Kidney (tissue), 22 donors: ENCODE measurements at places on chromosomes 2 and 18. TPM values are rescaled to one million over a fixed set of nuclear protein-coding genes. Genes with fewer than 3 reads are reported as not detected.

Gene FBXO48
- total RNA-seq: 1.3 TPM

Gene ABHD1
- 0.69 TPM for total RNA-seq

Gene SPR
- 29.9 TPM for total RNA-seq

Gene IL36RN
- not detected for total RNA-seq

Gene PLEKHB2
- total RNA-seq: 85.4 TPM

Gene KCNF1
- total RNA-seq: 0.63 TPM

Gene QPCT
- 16.6 TPM for total RNA-seq

DNA sequence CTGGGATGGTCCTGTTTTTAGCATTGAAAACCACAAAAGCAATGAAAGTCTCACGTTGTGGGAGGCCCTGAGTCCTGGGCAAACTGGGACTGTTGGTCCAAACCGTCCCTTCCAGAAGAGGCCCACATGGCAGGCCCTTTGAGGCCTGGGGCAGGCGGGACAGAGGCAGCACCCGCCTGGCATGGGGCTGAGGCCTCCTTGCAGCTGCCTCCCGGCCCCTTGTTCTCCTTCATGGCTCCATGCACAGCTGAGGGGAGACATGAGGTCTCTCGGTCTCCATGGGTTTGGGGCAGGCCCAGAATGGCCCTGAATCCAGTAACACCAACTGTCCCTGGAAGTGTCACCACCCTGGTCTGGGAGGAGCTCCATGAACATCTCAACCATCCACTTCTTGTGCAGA lies 61.9 kb downstream of the RRM2 start:
- no peaks in the 10 kb centered on the region for H3K4me1 ChIP-seq
- H3K4me3 ChIP-seq: no peak overlapping the region
- no peak for DNase-seq
- H3K27me3 ChIP-seq: no peaks in the 10 kb centered on the region
- no peak overlapping the region for H3K27ac ChIP-seq

GRCh38 chr2:50026236-50026635 lies 871.9 kb upstream of the FSHR start:
- no peak overlapping the region for H3K4me3 ChIP-seq
- no peaks in the 10 kb centered on the region for H3K4me1 ChIP-seq
- H3K27me3 ChIP-seq: no peaks in the 10 kb centered on the region
- no peak for DNase-seq
- no peak overlapping the region for H3K27ac ChIP-seq

DNA sequence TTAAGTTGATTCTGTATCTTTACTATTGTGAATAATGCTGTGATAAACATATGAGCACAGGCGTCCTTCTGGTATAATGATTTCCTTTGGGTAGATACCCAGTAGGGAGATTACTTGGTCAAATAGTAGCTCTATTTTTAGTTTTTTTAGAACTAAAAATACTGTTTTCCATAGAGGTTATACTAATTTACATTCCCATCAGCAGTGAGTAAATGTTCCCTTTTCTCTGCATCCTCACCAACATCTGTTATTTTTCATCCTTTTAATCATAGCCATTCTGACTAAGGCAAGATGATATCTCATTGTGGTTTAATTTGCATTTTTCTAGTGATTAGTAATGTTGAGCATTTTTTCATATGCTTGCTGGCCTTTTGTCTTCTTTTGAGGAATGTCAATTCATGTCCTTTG lies 35.1 kb downstream of the PMS1 start:
- DNase-seq: no peak
- H3K27me3 ChIP-seq: no peaks in the 10 kb centered on the region
- H3K4me1 ChIP-seq: no peaks in the 10 kb centered on the region

GRCh38 chr18:78984941-78985784 lies 5.5 kb downstream of the SALL3 start:
- no peaks in the 10 kb centered on the region for H3K36me3 ChIP-seq
- DNase-seq: peak; percentile 40
- no peak overlapping the region for H3K27ac ChIP-seq
- H3K4me3 ChIP-seq: peak overlapping the region; percentile 10
- no peaks in the 10 kb centered on the region for H3K4me1 ChIP-seq

DNA sequence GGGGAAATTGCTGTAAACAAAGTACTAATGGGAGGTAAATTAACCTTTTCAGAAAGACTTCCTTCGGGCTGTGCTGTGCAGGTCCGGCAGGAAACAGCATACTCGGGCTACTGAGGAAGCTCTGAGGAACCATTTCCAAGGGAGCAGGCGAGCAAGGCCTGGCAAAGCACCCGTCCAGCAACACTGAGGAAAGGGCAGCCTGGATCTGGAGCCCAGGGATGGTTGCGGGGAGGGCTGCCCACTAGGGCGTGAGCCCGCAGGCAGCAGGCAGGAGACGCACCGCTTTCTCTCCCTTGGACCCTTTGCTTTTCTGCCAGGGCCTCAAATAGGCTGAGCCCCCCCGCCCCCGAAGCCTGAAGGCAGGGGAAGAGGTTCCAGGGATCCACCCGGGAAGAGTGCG lies 89.5 kb downstream of the SOX11 start:
- no peaks in the 10 kb centered on the region for H3K4me1 ChIP-seq
- DNase-seq: no peak
- no peak overlapping the region for H3K4me3 ChIP-seq
- H3K36me3 ChIP-seq: no peaks in the 10 kb centered on the region

- H3K27ac ChIP-seq: peak overlapping the region; percentile 100
- H3K36me3 ChIP-seq: peaks cover 8% of the 10 kb centered on the region
- H3K27me3 ChIP-seq: no peaks in the 10 kb centered on the region
Observed at GRCh38 chr18:48952287-48953103, 1.7 kb upstream of the SMAD7 start.

GRCh38 chr2:56015711-56016115 lies 92.1 kb upstream of the EFEMP1 start:
- H3K27ac ChIP-seq: no peak overlapping the region
- no peaks in the 10 kb centered on the region for H3K4me1 ChIP-seq
- no peaks in the 10 kb centered on the region for H3K36me3 ChIP-seq
- H3K27me3 ChIP-seq: no peaks in the 10 kb centered on the region
- DNase-seq: no peak

DNA sequence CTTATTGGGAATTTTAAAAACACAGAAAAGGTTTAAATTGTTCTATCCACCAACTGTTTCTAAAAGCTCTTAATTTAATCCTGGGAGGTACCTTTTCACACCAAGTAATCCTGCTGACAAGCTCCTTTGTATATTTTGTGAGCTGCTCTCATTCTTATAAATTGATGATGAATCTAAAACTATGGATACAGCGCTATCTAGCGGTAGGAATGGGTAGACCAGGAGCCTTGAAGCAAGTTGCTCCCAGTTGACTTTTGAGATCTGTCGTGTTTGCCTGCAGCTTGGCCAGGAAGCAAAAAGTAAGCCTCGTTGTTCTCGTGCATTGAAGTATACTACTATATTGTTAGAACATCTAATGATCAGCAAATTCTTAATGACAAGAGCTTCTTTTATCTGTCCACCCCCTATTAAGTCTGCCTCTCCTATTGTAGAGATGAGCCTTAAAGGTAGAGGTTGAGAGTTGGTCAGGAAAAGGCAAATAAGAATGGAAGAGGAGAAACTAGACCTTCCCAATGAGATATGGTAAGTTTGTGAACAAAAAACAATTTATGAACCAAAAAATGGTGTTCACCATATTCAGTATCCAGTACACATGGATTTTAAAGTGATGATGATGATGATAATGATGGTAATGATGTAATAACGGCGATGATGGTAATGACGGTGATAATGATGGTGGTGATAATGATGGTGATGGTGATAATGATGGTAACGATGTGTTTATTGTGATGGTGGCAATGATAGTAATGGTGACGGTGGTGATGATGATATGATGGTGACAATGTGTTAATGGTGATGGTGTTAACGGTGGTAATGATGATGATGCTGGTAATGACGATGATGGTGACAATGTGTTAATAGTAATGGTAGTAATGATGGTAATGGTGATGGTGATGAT lies 212.1 kb upstream of the NCKAP5 start:
- H3K36me3 ChIP-seq: no peaks in the 10 kb centered on the region
- H3K4me3 ChIP-seq: peak overlapping the region; percentile 0
- H3K27me3 ChIP-seq: no peaks in the 10 kb centered on the region
- no peak overlapping the region for H3K27ac ChIP-seq
- DNase-seq: peak; percentile 63

- no peak overlapping the region for H3K27ac ChIP-seq
- H3K27me3 ChIP-seq: no peaks in the 10 kb centered on the region
- DNase-seq: no peak
- no peaks in the 10 kb centered on the region for H3K4me1 ChIP-seq
- no peaks in the 10 kb centered on the region for H3K36me3 ChIP-seq
Observed at GRCh38 chr2:75241696-75242095, 42.4 kb upstream of the TACR1 start.

DNA sequence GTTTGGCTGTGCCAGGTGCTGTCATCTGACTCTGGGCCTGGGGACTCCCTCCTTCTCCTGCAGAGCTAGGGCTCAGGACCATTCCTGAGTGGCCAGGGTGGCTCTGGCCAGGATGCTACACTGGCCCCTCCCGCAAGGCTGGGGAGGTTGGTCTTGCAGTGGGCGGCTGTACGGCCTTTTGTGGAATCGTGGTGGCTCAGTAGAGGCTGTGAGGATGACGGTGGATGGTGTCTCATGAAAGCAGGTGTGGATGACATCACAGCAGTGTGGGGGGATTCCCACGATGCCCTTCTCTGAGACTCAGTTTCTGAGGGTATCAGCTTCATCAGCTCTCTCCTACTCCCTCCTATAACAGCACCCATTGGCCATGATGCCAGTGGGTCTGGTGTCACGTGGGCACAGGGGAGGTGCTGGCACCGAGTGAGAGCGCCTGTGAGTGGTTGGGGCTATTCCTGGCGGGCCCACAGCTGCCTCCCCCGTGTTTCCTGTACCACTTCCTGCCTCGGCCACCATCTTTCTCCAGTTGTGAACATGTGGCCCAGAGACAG lies 144.2 kb upstream of the HDAC4 start:
- no peaks in the 10 kb centered on the region for H3K4me1 ChIP-seq
- H3K27ac ChIP-seq: no peak overlapping the region
- no peak overlapping the region for H3K4me3 ChIP-seq
- H3K36me3 ChIP-seq: no peaks in the 10 kb centered on the region
- H3K27me3 ChIP-seq: no peaks in the 10 kb centered on the region

GRCh38 chr2:99984799-99985515 lies 157.4 kb downstream of the AFF3 start:
- H3K4me3 ChIP-seq: no peak overlapping the region
- no peaks in the 10 kb centered on the region for H3K27me3 ChIP-seq
- H3K4me1 ChIP-seq: no peaks in the 10 kb centered on the region

DNA sequence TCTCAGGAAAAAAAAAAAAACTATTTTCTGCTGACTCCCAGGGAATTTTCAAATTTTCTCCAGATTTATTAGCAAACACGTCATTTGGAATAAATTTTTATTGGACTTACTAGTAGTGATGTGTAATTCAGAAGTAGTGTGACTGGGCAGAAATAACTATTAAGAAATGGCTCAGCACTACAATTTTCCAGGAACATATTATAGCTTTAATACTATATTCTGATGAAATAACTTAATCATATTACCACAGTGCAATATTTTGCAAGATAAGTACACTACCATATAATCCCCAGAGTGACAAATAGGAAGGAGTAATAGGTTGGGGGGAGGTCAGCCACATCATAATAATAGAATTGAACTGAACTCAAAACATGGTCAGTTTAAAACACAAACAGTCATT lies 19.7 kb upstream of the TNFAIP6 start:
- no peak for DNase-seq
- no peak overlapping the region for H3K4me3 ChIP-seq
- H3K4me1 ChIP-seq: no peaks in the 10 kb centered on the region
- no peaks in the 10 kb centered on the region for H3K36me3 ChIP-seq

- H3K27ac ChIP-seq: no peak overlapping the region
- no peaks in the 10 kb centered on the region for H3K27me3 ChIP-seq
- no peaks in the 10 kb centered on the region for H3K36me3 ChIP-seq
- no peak for DNase-seq
- no peaks in the 10 kb centered on the region for H3K4me1 ChIP-seq
Observed at GRCh38 chr2:211373203-211373602, 816.8 kb downstream of the CPS1 start.

DNA sequence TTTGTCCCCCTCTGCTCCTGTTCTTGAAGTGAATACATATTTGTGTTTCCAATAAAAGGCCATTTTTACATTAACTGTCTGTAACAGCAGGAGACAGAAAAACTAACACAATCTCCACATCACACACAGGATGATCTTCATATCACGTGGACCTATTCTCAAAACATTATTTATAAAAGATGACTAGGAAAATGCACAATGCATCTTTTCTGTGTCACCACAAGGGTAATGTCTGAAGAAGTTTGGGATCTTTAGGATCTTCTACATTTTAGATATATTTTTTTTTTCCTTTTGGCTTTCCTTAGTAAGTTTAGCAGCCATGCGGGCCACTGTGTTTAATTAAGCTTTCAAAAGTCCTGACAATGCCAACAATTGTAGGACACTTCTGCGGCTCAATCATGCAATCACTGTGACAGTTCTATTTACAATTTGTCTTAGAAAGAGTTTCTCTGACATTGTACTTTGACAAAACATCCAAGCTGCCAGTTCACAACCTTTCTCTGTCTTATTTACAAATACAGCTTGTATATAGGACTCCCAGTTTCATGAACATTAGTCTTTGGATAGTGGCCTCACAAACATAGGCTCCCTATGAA lies 12.3 kb downstream of the BCL11A start:
- H3K4me1 ChIP-seq: no peaks in the 10 kb centered on the region
- H3K4me3 ChIP-seq: no peak overlapping the region
- no peak overlapping the region for H3K27ac ChIP-seq
- no peaks in the 10 kb centered on the region for H3K27me3 ChIP-seq

- no peak overlapping the region for H3K27ac ChIP-seq
- H3K36me3 ChIP-seq: no peaks in the 10 kb centered on the region
- no peaks in the 10 kb centered on the region for H3K27me3 ChIP-seq
- no peak overlapping the region for H3K4me3 ChIP-seq
- DNase-seq: no peak
Observed at GRCh38 chr18:22293417-22293816, 124.0 kb downstream of the GATA6 start.

- no peak overlapping the region for H3K27ac ChIP-seq
- H3K27me3 ChIP-seq: no peaks in the 10 kb centered on the region
- H3K36me3 ChIP-seq: no peaks in the 10 kb centered on the region
Observed at GRCh38 chr2:239439754-239440315, 39.0 kb upstream of the HDAC4 start.

DNA sequence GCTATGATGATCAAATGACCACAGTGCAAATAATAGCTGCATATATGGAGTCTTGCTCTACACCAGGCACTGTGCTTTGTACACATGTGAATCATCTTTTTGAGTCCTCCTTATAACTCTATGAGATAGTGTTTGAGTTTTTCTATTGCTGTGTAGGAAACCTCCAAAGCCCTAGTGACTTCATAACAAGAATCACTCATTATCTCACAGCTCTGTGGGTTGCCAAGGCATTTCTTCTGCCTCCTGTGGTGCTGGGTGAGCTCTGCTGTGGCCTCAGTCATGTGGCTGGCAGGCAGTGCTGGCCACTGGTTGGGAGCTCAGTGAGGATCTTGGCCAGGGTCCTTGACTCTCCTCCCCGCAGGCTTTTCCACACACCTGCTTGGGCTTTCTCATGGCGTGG lies 153.4 kb downstream of the CAPN13 start:
- no peaks in the 10 kb centered on the region for H3K27me3 ChIP-seq
- no peak overlapping the region for H3K4me3 ChIP-seq
- H3K27ac ChIP-seq: no peak overlapping the region
- no peaks in the 10 kb centered on the region for H3K4me1 ChIP-seq
- no peak for DNase-seq
- no peaks in the 10 kb centered on the region for H3K36me3 ChIP-seq

- no peaks in the 10 kb centered on the region for H3K36me3 ChIP-seq
- H3K4me3 ChIP-seq: no peak overlapping the region
- no peaks in the 10 kb centered on the region for H3K4me1 ChIP-seq
- no peaks in the 10 kb centered on the region for H3K27me3 ChIP-seq
Observed at GRCh38 chr2:144261336-144261735, 258.6 kb downstream of the ZEB2 start.
